ENCODE measurements at places on chromosomes 3 and 15.

DNA sequence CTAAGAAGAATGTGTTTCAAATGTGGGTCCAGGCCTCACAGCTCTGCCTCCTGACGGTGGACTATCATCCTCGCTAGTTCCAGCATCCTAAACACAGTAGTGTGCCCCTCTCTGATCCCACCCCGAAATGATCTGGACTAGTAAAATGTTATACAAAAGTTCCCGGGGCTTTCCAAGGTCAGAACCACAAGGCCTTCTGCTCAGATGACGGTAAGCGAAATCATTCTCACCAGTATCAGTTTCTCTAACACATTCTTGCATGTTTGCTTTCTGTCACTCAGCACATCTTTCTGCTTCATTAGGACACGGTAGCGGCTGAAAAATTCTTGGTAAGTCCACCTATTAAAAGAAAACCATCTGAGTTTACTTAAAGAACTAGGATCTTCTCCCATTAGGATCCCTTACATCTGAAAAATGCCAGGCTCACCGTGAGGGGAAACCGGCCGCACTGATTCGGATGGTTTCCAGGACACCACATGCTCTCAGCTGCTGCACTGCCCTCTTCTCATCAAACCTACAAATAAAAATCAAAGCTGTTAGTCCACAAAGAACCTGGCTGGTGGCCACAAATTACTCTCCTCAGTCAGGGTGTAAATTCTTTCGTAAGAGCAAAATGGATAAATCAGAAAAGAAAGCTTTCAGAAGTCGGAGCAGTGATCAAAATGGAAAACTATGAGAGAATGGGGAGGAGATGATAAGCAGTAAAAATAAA lies 83.9 kb upstream of the MYO5C start:
- DNase-seq: no peak

DNA sequence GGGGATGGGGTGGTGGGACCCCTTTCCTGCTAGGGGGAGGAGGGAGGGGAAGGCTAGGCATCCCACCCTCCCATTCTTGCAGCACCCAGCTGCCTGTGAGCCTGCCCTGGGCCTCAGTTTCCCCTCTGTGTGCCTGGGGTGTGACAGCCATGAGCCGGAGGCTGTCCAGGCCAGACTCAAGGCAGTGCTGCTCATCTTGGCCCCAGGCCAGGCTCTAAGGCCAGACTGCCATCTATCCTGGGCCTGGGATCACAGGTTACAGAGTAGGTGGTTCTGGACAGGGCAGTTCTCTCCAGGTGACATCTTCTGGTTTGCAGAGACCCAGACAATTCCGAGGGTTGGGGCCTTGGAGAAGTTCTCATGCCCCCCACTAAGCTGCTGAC lies 3.3 kb upstream of the VILL start:
- DNase-seq: no peak

DNA sequence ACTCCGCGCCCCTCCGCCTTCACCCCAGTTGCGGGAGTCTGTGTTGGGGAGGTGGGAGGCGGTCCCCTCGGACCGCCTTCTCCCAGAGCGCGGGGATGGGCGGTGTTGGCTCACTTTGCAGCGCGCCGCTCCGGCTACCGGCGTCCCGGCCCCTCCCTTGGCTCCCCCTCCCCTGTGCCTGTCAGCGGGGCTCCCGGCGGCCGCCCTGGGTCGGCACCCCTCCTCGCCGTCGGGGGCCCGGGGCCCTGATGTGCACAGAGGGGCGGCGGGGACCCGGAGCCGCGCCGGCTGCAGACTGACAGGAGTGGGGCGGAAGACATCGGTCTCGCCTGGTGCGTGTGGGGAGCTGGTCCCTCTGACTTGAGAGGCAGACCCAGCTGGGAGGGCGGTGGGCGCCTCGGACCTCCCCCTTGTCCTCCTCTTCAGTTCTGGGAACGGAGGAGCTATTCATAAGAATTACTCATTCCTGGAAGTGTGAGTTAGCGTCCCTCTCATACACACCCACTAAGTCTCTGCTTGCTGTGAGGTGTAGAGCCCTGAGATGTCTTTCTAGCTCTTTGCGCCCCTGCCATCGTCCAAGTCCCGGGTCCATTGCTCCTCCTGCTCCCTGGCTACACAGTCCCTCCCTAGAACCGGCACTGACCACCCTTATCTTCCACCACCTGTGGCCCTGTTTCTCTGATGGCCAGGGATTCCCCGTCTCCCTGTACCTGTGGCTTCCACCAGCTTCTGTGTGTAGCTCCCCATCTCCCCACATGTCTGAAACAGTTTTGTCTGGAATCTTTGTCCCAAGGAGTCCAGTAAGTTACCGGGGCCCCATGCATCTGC lies 42.3 kb upstream of the ROPN1 start:
- no peak for DNase-seq

GRCh38 chr3:15151166-15151565 lies 52.2 kb upstream of the RBSN start:
- DNase-seq: no peak

- no peak for DNase-seq
These were observed 34.2 kb upstream of the BCL2L10 start for GRCh38 chr15:52146776-52147175.
